Natural killer cell (primary cell): ENCODE measurements at places on chromosomes 12 and 14.
A peak's percentile ranks its signal among the peaks of the same experiment; 100 is the strongest.

DNA sequence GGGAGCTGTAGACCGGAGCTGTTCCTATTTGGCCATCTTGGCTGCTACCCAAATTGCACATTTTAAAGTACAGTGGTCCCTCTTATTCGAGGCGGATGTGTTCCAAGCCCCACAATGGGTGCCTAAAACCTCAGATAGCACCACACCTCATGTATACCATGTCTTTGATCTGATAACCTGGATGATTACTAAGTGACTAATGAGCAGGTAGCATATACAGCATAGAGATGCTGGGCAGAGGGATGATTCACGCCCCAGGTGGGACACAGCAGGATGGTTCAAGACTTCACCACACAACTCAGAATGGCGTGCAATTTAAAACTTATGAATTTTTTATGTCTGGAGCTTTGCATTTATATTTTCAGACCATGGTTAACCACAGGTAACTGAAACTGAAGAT lies 255.0 kb downstream of the AKAP6 start:
- no peak for DNase-seq

- no peak for DNase-seq
Measured at GRCh38 chr12:52525661-52526499, 5.7 kb upstream of the KRT5 start.

- no peak for DNase-seq
Measured at GRCh38 chr14:78974691-78975090, 804.5 kb downstream of the NRXN3 start.

DNA sequence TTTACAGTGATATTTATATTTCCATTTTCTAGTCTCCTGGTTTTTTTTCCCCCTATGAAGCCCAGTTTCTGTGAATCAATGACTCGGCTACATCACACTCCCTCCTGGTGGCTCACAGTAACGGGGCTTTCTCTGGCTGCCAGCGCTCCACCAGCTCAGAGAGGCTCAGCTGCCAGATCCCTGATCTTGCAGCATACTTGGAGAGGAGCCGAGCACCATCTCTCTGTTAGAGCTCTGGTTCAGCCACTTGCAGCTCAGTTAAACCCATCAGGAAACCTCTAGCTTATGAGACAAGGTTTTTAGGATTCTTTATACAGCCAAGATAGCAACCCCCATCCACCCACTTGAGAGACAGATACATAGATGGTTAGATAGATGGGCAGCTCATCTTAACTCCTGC lies 74.6 kb downstream of the CIT start:
- no peak for DNase-seq

DNA sequence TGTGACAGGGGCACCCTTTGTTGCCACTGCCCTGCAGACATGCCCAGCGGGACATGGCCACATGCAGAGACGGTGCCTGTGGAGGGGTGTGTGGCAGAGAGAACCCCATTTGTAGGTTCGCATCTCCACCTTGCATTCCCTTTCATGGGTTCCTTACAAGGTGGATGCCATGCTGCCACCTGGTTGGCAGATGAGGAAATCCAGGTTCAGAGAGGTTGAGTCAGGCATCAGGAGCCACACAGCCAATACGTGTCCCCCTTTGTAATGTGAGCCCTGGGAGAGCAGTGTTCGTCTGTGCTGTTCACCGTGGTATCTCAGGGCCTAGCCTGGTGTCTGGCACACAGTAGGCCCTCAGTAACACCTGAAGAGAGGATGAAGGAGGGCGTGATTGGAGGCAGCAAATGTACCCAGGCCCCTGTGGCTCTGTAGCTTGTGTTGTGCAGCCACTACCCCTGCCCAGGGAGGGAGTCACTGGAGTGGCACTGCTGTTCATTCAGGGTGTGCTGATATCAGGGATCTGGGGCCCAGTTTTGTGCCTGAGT lies 9.1 kb downstream of the SH2B3 start:
- DNase-seq: no peak

GRCh38 chr12:51244269-51244668 lies 5.6 kb downstream of the DAZAP2 start:
- DNase-seq: no peak

- DNase-seq: no peak
Measured at GRCh38 chr12:6476489-6476888, 6.0 kb upstream of the VAMP1 start.

- DNase-seq: no peak
Measured at GRCh38 chr12:19615384-19615725, 176.1 kb downstream of the AEBP2 start.

- no peak for DNase-seq
Measured at GRCh38 chr12:109737631-109738030, 24.0 kb downstream of the FAM222A start.

DNA sequence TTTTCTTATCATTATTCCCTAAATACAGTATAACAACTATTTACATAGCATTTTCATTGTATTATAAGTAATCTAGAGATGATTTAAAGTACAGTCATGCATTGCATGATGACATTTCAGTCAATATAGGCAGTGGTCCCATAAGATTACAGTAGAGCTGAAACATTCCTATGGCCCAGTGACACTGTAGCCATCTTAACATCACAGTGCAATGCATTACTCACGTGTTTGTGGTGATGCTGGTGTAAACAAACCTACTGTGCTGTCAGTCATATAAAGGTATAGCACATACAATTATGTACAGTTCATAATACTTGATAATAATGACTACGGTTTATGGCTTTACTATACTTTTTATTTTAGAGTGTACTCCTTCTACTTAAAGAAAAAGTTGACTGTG lies 13.3 kb downstream of the LLPH start:
- DNase-seq: no peak

DNA sequence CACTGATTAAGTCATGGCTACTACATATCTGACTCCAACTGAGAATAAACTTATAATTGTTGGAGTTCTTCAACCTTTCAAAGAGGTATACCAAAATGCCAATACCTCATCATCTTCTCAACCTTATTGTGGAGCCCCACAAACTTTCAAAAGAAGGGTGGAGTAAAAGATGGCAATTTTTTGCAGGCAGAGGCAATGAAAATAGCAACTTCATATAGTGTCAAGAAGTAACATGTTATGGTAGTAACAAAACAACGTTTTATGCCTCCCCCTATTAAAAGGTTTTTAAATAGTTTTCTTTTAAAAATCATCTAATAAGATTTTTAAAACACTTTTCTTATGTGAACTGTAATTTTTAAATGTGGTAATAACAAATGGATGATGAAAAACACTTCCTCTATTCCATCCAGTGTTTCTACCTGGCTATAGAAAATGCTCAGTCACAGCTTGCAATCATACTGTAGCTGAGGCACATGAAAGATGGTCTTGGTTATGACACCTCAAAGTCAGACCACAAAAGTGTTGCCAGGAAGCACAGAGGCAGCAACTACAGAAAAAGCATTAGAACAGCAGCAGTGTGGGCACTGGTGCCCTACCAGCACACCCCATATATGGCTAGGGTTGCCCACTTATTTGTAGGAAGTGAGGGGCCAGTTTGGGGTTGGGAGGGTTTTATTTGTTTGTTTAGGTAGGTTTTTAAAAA lies 7.0 kb downstream of the PPP1R12A start:
- DNase-seq: peak; percentile 38

DNA sequence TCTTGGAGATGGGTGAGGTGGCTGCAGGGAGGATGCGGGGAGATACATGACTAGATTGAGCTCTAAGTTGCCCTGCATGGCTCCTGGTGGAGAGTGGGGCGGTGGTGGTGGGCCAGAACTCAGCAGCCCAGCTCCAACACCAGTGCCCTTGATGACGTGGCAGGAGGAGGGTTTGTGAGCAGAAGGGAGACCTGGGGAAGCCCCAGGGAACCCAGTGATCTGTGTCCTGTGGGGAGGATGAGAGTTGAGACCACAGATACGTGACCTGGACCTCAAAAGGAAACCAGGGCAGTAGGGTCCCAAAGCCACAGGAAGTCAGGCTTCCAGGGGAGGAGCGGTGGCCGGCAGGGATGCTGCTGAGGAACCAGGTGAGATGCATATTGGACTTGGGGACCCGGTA lies 989.1 kb upstream of the TMEM132C start:
- DNase-seq: no peak

GRCh38 chr14:69133206-69134125 lies 19.5 kb downstream of the DCAF5 start:
- DNase-seq: peak; percentile 13

DNA sequence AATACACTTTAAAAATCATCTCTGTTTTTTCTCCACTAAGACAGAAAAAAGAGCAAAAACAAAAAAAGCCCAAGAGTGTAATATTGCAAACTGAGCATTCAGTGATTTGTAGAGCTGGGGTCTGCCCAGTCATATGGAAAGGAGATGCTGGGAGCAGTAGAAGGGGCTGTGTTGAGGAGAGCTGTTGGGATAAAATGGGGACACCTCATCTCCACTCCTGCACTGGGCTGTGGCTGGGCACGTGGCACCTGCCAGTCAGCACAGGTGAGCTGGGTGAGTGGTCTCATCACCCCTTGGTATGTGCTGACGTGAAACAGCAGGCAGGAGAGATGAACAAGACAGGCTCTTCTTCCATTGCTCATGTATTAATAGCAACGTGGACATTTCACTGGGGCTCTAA lies 217.4 kb downstream of the C12orf42 start:
- DNase-seq: no peak

GRCh38 chr12:49864798-49865090 lies 21.8 kb upstream of the BCDIN3D start:
- DNase-seq: no peak

GRCh38 chr14:100065111-100065871 lies at the start of gene EVL:
EVL (plus strand) TSS chr14:100065422; CDS start chr14:100065501, 79 bp downstream.
- peak; percentile 60 for DNase-seq

DNA sequence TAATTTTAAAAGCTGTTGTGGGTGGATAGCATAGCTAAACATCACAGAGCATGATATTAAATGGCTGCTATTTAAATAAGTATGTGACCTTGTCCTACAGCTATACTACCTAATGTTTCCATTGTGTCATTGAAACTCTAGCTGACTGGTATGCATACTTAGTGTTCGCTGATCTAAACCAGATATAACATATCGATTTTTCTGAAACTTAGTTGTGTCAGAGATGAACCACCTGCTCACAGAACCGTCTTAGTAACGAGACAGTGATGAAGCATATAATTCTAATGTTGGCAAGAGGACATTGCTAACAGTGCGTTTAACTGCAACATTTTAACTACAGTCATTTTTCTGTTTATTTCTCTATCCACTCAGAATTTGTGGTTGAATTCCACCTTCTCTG lies 36.1 kb upstream of the NUAK1 start:
- no peak for DNase-seq

DNA sequence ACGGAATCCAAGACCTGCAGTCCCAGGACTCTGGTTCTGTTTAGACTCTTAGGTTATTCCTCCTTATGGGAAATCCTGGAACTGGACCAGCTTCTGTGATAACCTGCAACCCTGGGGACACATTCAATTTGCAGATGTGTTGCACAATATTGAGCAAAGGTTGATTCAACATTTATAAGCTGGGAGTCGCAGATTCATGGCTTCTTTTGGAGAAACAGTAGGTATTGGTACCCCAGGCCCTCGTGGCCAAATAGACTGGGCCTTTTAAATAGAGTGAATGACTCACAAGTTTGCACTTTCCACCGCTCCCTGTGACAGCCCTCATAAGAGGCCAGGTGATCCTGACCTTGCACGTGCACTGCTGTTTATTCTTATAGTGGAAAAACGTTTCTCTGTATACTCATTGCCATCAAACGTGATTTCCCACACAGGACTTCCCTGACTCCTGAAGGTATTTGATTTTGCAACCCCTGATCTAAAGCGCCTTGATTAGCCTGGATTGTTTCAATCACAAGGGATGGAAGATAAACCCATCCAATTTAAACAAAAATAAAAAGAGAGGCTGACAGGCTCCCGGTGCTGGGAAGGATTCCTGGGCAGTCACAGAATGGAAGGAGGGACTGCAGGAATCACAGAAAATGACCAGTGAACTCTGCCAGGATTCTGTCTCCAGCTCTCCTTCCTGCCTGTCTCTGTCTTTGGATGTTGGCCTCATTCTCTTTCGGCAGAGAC lies 98.0 kb downstream of the VCPKMT start:
- DNase-seq: no peak

DNA sequence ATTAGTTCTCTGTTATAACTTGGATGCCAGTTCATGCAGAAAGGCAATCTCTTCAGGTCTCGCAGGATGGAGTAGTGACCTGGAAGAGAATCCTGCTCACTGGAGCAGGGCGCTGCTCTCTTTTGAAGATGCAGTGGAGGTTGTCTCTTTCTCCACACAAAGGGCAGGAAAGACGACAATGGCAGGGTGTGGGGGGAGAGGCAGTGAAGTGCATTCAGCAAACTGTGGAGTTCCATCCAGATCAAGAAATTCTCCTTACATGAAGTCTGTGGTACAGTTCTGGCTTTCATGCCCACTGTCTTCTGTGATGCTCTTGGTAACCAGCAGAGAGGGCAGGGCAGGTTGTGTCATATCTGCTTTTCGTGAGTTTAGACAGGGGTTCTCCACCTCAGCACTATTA lies 6.6 kb upstream of the PPP2R5C start:
- DNase-seq: no peak

DNA sequence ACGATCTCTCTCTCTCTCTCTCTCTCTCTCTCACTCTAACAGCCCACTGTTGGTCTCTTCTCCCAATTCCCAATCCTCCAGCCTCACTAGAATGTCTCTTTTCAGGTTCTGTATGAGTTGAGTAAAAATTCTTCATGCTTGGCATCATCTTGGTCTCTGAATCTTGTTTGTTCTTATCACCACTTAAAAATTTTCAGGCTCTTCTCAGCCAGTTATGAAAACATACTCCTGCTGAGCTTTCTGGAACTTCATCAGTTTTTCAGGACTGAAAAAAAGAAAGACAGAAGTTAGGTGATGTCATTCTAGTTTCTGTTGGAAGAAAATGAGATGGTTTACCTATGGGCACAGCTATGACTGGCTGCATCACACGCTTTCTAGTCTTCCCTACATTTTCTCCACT lies 11.5 kb upstream of the IL22 start:
- no peak for DNase-seq

GRCh38 chr14:92690171-92691011 lies 58.0 kb downstream of the LGMN start:
- DNase-seq: no peak

- DNase-seq: peak; percentile 19
Measured at GRCh38 chr12:65742018-65743010, 82.0 kb upstream of the HMGA2 start.
